Right atrium auricular region (tissue), 2 donors: ENCODE measurements at places on chromosomes 7 and 10. TPM values are rescaled to one million over a fixed set of nuclear protein-coding genes. Genes with fewer than 3 reads are reported as not detected.

MYL10 gene
- not detected for total RNA-seq

NME8 gene
- not detected for total RNA-seq

GRCh38 chr7:71835056-71835455, 577.1 kb downstream of the CALN1 start:
- no peak overlapping the region for H3K4me3 ChIP-seq
- DNase-seq = no peak
- no peaks in the 10 kb centered on the region for H3K36me3 ChIP-seq
- no peaks in the 10 kb centered on the region for H3K27me3 ChIP-seq
- no peaks in the 10 kb centered on the region for H3K4me1 ChIP-seq
- H3K27ac ChIP-seq = no peak overlapping the region

SORBS1 gene
- 815 TPM for total RNA-seq

NPTX2 gene
- 3.8 TPM for total RNA-seq

CRCP gene
- 44.9 TPM for total RNA-seq

SMURF1 gene
- 14.3 TPM for total RNA-seq

DNA sequence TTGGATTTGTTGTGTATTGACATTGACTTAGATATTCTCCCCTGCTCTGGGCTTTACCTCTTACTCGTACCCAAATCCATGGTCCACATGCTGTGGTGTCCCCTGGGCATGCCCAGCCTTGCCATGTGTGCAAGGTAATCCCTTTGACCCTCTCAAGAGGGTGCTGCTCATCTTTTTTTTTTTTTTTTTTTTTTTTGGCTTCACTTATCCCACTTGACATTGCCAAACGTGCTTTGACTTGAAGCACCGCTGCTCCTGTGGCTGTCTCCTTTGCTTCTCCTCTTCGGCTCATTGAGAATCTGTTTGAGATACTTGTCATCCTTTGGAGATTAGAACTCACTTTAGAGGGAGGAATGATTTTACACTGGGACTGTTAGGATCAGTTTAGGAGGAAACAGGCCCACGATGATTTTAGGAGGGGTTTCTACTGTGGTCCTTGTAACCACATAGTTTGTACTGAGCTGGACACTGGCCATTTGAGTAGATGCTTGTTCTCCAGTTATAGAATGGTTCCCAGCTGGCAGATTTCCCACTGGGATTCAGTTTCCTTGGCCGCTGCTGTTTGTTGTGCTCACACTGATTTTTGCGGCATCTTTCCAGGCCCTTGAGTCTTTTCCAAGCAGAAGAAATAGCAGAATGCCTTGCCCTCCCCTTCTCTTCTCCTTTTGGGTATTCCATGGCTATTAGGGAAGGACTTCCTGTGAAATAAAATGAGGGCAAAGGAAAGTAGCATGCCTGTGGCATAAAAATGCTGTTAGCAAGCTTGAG, 184.8 kb downstream of the AUTS2 start:
- no peak overlapping the region for H3K27ac ChIP-seq
- no peak overlapping the region for H3K4me3 ChIP-seq
- H3K36me3 ChIP-seq = no peaks in the 10 kb centered on the region
- H3K4me1 ChIP-seq = no peaks in the 10 kb centered on the region

- H3K27me3 ChIP-seq = no peaks in the 10 kb centered on the region
- peak within 1 kb of the TSS; percentile 82 for H3K27ac ChIP-seq
- no peaks in the 10 kb centered on the region for H3K4me1 ChIP-seq
- no peaks in the 10 kb centered on the region for H3K36me3 ChIP-seq
- H3K4me3 ChIP-seq = peak within 1 kb of the TSS; percentile 68
- peak; percentile 77 for DNase-seq
Measured at GRCh38 chr10:124461642-124462347, at the start of gene LHPP. Gene LHPP (plus strand): TSS chr10:124461823. CDS start chr10:124461863, 40 bp downstream.

WDR91 gene
- total RNA-seq = 3.3 TPM

DNA sequence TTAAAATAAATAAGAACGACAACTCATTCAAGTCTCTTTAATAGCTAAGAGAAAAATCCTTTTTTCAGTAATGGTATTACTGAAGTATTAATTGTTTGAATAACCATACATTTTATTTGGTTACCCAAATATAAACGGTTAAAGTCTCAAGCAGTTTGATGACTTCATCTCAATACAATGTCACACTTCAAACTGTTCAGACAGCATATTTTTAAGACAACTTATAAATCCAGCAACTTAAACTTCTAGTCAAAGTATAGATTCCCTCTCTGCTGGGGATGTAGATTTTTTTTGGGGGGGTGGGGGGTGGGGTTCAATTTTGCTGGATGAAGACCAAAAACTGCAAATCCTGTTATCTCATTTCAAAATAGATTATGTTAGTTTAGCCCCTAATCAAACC, 42.0 kb downstream of the GNA12 start:
- H3K4me3 ChIP-seq = no peak overlapping the region
- H3K36me3 ChIP-seq = no peaks in the 10 kb centered on the region
- DNase-seq = no peak
- peak overlapping the region; percentile 84 for H3K27ac ChIP-seq

DNA sequence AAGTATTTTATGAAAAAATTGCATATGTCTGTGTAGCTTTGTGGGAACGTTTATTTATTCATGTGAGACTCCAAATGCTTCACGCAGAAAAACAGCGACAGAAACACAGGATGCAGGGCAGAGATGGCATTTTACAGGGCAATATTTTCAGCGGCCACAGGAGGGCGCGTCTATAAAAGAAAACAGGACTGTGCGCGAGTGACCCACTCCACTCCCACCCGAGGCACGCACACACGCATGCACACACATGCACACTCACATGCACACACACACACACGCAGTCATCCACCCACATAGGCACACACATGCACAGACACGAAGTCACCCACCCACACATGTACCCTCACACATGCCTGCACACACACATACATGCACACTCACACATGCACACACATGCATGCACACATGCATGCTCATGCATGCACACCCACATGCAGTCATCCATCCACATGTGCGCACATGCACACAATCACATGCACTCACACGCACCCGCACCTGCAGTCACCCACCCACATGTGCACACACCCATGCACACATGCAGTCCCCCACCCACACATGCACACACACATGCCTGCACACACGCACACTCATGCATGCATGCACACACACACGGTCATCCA, 96.3 kb downstream of the DNAJB6 start:
- no peaks in the 10 kb centered on the region for H3K36me3 ChIP-seq
- H3K27ac ChIP-seq = no peak overlapping the region
- no peak for DNase-seq
- no peak overlapping the region for H3K4me3 ChIP-seq
